CD4-positive, alpha-beta T cell treated with Interleukin-12 subunit alpha and Interleukin-12 subunit beta, for 1 hour (primary cell): ENCODE measurements at places on chromosomes 2 and 18.

DNA sequence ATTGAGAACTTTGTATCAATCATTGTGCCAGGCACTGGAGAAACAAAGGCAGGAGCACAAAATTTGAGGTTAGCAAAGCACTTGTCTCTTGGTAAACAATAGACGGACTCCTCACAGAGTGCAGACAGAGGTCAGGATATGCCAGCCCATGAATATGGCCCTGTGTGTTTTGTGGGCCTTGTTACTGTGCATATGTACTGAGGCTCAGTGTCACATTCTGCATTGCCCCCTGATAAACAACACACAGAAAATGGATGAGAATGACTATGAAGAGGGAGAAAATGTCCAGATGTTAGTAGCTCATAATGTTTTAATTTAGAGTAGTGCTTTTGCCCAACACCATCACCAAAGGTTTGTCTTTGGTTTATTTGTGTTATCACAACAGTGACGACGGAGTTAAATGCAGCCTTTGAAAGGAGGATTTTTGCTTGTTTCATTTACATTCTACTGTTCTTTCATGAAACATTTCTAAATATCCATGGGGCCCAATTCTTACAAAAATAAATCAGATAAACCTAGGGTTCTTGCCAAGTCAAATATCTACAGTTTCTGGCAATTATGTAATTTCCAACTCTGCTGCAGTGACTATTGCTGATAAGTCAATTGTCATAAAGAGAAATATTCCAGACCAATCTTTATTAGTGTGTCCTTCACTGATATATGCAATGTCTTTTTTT lies 14.6 kb upstream of the NT5C1B start:
- no peak for DNase-seq

DNA sequence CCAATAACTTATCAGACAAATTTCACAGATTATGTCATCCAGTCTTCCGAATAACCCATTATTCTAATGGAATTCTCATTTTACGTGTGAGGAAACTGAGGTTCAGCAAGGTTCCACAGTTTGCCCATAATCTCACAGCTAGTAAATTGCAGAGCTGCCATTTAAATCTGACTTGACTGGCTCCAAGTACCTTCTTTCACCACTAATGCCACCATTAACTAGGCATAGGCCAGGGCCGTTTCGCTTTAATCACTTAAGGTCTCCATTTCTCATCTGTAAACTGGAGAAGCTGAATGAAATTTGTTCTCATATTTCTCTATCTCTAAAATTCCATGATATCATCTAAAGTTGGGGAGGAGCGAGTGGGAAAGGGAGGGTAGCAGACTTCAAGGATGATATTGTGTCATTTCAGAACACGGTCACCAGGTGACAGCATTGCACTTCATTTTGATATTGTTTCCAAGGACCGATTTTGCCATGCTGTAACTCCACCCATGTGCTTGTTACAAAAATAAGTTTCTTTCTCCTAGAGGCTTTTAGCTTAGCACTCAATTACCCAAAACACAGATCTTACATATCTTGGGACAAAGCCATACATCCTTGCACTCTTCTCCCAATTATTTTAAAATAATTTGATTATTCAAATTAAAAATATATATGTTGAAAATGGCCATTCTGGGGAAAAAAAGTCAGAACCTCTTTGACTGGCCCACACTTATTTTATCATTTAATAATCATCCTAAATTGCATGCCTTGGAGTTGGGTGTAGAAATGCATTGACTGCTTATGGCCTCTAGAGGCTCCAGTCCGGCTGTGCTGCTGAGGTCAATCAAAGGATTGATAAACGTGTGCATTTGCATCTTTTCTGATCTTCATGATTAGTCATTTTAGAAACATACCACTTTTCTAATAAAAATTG lies 123.8 kb downstream of the AKAIN1 start:
- peak; percentile 33 for DNase-seq

DNA sequence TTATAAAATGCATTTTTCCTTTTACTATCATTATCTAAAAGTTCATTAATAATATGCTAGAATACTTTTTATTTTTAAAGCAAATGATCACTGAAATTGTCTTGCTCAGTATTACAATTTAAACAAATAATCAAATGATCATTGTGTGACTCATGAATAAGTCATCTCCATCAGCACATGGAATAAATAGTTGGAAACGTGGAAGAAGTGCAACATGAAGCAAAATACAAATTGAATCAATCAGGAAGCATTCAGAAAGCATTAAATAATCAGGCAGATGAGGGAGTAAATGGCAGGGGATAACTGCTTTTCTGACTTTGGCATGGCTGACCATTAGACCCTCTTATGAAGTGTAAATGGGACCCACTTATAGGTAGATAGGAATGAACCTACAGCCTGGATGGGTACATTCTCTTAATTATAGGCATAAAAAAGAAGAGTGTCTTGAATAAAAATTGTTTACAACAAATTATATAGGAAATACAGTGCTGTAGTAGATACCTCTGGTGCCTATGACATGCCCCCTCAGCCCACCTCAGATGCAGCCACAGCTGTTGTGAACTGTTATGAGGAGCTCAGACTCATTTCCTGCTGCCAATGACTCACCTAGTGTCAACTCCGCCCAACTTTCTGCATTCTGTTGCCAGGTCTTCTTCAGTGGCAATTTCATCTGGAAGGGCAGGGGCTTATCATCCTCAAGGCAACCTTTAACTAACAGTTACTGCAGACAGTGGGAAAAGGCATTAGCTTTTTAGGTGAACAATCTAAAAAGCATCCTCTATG lies 936.0 kb downstream of the TRIB2 start:
- no peak for DNase-seq

DNA sequence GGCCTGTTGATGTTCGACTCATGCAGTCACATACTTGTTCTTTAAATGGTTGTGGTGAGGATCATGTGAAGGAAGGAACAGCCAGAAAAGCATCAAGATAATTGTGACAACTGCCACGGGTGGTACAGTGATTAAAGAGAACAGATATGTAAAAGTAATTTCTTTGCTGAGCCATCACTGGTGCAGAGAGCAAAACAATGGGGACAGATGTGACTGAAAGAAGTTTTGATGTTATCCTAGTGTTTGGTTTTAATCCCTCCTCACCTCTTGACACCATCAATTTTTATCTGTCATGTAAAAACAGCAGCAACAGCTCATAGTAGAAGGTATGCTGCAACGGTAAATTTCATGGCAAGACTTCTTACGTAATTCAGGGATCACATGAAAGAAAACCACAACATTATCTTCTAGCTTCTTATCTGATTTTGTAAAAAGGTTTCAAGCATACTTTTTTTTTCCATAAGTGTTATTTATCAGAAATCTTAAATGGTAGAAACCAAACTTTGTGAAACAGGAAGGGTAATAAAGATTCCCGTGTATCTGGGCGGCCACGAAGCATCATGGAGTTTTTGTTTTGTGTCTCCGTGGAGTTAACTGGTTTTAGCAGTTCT lies 65.2 kb downstream of the PLCL1 start:
- DNase-seq: peak; percentile 59
